ENCODE measurements at places on chromosomes 5 and 9. TPM values are rescaled to one million over a fixed set of nuclear protein-coding genes. Genes with fewer than 3 reads are reported as not detected.

The DMRT2 gene
- total RNA-seq: not detected

The CCL27 gene
- not detected for total RNA-seq

The GLDC gene
- 0.95 TPM for total RNA-seq

The VAV2 gene
- 6.5 TPM for total RNA-seq

The TMEM215 gene
- total RNA-seq: not detected

The RANBP3L gene
- total RNA-seq: 0.16 TPM

DNA sequence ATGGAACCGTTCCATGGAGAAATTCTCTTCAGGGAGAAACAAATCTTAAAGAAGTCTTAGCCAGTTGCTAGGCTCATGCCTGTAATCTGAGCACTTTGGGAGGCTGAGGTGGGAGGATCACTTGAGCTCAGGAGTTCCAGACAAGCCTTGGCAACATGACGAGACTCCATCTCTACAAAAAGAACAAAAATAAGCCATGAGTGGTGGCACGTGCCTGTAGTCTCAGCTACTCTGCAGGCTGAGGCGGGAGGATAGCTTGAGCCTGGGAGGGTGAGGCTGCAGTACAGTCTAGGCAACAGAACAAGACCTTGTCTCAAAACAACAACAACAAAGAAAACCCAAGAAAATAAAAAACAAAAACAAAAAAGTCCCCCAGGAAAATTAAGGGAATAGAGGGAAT, 8.2 kb downstream of the HSPB3 start:
- DNase-seq: no peak

- no peak for DNase-seq
Measured at GRCh38 chr5:132369007-132369473, 470 bp upstream of the SLC22A5 start.

DNA sequence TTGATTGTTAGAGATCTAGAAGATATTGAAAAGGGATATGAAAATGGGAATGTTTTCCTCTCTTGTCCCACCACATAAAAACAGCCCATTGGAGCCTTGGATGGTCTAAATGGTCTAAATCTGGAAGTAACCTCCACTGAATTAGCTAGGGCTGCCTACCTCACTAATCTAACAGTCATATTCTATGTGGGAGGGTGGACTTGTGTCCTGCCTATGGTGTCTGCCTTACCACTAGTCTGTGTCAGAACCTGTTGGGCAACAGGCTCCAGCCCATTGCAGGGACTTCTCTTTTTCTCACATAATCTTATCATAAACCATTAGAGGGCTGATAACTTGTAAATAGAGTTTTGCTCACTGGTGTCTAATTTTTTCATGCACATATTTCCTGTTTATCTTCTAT, 548.8 kb upstream of the CDH18 start:
- DNase-seq: no peak

DNA sequence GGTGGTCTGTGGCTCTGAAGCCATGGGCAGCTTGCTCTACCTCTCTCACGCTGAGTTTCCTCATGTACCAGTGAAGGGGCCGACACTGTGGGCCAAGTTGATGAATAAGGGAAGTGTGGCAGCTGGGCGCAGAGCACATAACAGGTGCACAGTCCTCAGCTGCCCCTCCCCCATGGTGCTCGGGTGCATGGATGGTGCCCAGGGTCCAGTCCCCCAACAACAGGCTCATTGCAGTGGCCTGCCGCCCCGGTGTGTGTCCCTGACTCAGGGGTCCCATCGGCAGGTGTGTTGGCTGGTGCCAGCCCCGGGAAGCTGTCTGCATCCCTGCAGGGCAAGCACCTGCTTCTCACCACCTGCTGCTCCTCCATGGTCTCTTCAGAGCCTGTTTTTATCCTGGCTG, 36.6 kb downstream of the COL5A1 start:
- DNase-seq: no peak

GRCh38 chr5:54671681-54672080, 154.1 kb downstream of the SNX18 start:
- DNase-seq: no peak

DNA sequence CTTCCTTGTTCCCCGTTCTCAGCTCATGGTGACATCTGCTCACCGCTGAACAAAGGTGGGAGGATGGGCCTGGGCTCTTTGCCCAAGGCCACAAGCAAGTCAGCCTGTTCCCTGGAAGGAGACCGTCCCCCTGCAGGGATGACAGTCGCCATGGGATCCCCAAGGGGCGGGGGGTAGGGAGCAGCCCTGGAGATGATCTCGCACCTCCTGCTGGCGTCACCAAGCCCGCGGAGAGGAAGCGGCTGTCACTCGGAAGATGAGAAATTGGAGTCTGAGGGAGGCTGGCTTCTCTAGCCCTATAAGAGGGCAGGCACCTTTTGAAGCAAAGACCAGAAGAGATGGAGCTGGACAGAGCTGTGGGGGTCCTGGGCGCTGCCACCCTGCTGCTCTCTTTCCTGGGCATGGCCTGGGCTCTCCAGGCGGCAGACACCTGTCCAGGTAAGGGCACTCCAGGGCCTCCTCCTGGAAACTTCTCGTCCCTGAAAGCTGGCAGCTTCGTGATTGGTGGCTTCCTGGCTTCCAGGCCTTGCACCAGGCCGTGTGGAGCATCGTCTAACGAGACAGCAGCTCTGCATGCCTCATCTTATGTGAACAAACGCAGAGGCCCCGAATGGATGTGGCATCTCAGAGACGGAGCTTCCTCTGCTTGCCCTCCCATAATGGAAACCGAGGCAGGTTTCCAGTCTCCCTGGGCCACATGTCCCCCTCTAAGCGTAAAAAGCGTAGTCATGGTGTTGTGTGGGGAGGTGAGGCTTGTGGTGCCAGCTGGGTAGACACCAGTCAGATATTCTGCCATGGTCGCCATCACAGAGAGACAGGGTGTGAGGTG, at the start of gene FCN2:
Gene FCN2 (plus strand): TSS at position 327 of the 829 bp plus-strand sequence. CDS start 12 bp downstream, at position 339.
- DNase-seq: no peak

- peak; percentile 23 for DNase-seq
Measured at GRCh38 chr5:134053840-134054338, 49.1 kb upstream of the VDAC1 start.

DNA sequence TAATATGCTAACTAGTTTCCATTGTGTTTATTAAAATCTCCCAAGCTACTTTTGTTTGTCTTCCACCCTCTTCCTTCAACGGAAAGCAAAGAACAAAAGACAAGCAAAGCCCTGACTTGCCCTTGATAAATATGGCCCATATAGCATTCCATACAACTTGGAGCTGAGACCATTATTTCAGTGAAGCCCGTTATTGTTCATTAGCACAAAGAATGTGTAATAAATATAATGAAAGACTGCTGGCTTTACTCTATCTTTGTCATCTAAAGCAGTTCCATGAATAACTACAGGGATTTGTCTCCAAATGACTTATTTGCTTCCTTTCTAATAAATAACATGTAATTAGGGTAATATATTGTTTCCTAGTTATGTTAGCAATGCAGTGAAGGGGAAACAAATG, 270.7 kb upstream of the TLE4 start:
- DNase-seq: no peak
